Upper lobe of right lung (tissue), 1 donor: ENCODE measurements at places on chromosomes 13 and 19.

DNA sequence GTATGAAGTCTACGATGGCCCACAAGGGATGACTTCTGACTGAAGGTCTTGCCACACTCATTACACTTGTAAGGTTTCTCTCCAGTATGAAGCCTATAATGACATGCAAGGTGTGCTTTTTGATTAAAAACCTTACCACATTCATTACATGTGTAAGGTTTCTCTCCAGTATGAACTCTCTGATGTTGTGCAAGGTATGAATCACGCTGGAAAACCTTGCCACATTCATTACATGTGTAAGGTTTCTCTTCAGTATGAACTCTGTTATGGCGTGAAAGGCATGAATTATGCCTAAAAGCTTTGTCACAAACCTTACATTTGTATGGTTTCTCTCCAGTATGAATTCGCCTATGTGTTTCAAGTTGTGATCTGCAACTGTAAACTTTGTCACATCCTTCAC lies 15.0 kb upstream of the ZNF83 start:
- H3K4me3 ChIP-seq, result no peak overlapping the region
- no peak for DNase-seq
- peaks cover 36% of the 10 kb centered on the region for H3K36me3 ChIP-seq
- no peaks in the 10 kb centered on the region for H3K4me1 ChIP-seq
- no peaks in the 10 kb centered on the region for H3K27me3 ChIP-seq

DNA sequence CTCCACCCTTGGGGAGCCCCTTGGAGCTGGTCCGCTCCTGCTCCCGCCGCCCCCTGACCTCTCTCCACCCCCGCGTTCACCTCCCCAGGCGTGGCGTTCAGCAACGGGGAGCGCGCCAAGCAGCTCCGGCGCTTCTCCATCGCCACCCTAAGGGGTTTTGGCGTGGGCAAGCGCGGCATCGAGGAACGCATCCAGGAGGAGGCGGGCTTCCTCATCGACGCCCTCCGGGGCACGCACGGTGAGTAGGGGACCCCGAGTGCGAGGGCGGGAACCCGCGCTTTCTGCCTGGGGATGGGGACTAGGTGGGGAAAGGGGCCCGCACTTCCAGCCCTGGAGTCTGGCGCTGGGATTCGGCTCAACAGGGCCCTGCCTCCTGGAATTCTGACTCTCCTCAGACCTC lies 1.7 kb downstream of the CYP2A13 start:
- H3K4me1 ChIP-seq, result no peaks in the 10 kb centered on the region
- peaks cover 19% of the 10 kb centered on the region for H3K27me3 ChIP-seq
- H3K27ac ChIP-seq, result no peak overlapping the region
- H3K4me3 ChIP-seq, result no peak overlapping the region
- no peak for DNase-seq

- no peak for DNase-seq
- no peaks in the 10 kb centered on the region for H3K4me1 ChIP-seq
- no peaks in the 10 kb centered on the region for H3K36me3 ChIP-seq
- no peak overlapping the region for H3K27ac ChIP-seq
Measured at GRCh38 chr19:4521170-4521887, 3.0 kb upstream of the PLIN4 start.

- no peak for DNase-seq
- H3K27me3 ChIP-seq, result no peaks in the 10 kb centered on the region
- H3K4me1 ChIP-seq, result no peaks in the 10 kb centered on the region
- H3K4me3 ChIP-seq, result no peak overlapping the region
Measured at GRCh38 chr13:72284791-72285190, 417.8 kb upstream of the DACH1 start.
